GM12864 (cell line): ENCODE measurements at places on chromosomes 13 and 19.

- DNase-seq: no peak
Observed at GRCh38 chr13:97141097-97141496, 81.0 kb upstream of the MBNL2 start.

GRCh38 chr13:101398191-101398590 lies 18.1 kb downstream of the NALCN start:
- no peak for DNase-seq

- DNase-seq: no peak
Observed at GRCh38 chr13:111938741-111939665, 127.9 kb upstream of the SOX1 start.

DNA sequence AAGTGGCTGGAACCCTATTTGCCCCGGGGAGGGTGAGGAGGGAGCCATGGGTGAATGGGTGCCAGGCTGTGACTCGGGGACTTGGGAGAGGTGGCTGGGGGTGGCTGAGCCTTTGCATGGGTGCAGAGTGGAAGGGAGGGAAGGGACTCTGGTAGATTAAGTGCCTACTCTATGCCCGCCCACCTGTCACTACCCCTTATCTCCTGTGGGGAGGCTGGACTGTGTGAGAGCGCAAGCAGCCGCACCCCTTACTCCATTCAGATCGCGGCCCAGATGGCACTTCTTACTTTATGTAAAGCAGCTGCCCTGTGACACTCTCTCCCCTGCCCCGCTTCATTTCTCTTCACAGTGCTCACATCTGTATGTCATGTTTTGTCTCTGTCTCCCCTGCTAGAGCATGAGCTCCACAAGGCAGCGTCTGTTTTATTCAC lies 2.9 kb downstream of the KASH5 start:
- DNase-seq: no peak

DNA sequence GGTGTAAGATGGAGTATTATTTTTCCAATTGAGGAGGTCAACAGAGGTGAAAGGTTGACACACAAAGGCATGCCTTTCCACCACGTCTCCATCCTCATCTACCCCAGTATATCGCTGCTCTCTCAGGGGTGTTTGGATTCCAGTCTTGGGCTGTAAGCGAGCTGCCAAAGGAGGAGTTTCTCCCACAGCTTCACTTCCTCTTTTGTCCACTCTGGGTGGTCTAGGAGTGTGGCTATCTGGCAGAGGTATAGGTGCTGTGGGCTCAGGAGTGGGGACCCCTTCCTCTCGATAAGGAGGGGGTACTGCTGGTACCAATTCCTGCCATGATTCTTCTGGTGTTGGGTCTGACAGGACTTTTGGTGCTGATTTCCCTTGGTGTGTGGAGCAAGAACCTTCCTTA lies 39.4 kb downstream of the ZNF846 start:
- no peak for DNase-seq

DNA sequence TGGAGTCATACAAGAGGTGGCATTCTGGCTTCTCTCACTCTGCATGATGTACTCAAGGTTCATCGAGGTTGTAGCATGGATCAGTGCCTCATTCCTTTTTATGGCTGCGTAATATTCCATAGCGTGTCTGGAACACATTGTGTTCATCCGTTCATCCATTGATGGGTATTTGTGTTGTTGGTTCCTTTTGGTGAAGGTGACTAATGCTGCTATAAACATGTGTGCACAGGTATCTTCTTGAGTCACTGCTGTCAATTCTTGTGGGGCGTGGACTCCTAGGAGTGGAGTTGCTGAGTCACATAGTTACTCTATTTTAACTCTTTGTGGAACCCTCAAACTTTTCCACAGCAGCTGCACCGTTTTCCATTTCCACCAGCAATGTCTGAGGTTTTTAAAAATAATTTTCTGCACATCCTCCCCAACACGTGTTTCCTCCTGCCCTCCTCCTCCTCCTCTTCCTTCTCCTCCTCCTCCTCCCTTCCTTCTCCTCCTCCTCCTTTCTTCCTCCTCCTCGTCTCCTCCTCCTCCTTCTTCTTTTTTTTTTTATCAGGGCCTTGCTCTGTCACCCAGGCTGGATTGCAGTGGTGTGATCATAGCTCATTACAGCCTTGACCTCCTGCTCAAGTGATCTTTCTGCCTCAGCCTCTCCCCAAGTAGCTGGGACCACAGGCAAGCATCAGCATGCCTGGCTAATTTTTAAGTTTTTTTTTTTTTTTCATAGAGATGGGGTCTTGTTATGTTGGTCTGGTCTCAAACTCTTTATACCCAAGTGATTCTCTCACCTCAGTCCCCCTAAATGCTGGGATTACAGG lies 2.0 kb upstream of the TMEM221 start:
- peak; percentile 41 for DNase-seq

DNA sequence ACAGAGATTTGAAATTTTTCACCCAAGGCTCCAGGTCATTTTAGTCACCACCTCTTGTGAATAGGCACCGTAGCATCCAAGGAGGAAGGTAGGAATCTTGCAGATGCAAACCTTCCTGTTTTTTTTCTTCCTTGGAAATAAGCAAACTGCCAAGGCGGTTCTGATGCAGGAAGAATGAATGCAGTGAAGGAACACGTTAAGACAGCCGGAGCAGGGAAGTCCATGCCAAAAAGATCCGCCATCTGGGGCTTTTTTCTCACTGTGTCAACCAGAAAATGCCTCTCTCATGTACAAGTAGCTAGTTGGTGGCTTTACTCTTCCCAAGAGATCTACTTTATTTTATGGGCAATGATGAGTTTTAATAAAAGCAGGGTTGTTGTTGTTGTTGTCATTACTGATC lies 142.4 kb downstream of the ZIC5 start:
- no peak for DNase-seq

GRCh38 chr19:35822579-35822978 lies 9.9 kb upstream of the PRODH2 start:
- DNase-seq: no peak

- no peak for DNase-seq
Observed at GRCh38 chr19:10797078-10797477, 38.9 kb downstream of the TMED1 start.

DNA sequence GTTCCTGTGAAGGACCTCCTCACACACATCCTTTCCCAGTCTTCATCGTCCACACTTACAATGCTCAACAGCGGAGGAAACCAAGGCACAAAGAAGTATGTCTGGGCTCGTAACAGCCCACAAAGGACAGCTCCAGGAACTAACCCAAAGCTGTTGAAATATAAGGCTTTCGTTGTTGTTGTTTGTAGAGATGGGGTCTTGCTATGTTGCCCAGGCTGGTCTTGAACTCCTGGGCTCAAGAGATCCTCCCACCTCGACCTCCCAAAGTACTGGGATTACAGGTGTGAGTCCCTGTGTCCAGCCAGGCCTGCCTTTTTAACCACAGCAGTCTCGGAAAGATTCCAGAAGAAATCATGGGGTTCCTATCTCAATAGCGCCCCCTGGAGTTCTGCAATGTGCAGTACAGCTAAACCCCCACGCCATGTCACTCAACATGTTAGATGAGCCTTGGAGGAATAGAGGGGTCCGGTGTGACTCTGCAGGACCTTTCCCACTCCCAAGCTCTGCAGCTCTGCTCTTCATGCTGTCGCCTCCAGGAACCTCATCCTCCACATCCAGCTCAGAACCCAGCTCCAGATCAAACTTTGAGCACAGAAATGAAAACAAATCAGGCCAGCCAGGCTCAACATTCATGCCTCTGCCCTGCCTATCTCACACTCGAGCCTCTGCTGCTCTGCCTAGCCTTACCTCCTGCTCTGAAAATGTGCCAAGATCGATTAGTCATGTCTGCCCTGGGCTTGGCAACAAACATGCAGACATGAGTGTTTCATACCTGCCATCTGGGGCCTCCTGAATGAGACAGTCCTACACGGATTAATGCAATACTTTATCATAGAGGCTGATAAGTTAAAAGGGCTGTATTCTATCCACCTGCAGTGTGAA lies 7.5 kb downstream of the PLA2G4C start:
- no peak for DNase-seq

GRCh38 chr13:58043971-58044370 lies 412.4 kb downstream of the PCDH17 start:
- DNase-seq: no peak

DNA sequence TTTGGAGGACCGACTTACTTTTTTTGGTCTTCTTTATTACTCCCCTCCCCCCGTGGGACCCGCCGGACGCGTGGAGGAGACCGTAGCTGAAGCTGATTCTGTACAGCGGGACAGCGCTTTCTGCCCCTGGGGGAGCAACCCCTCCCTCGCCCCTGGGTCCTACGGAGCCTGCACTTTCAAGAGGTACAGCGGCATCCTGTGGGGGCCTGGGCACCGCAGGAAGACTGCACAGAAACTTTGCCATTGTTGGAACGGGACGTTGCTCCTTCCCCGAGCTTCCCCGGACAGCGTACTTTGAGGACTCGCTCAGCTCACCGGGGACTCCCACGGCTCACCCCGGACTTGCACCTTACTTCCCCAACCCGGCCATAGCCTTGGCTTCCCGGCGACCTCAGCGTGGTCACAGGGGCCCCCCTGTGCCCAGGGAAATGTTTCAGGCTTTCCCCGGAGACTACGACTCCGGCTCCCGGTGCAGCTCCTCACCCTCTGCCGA lies 409 bp downstream of the FOSB start:
- no peak for DNase-seq

DNA sequence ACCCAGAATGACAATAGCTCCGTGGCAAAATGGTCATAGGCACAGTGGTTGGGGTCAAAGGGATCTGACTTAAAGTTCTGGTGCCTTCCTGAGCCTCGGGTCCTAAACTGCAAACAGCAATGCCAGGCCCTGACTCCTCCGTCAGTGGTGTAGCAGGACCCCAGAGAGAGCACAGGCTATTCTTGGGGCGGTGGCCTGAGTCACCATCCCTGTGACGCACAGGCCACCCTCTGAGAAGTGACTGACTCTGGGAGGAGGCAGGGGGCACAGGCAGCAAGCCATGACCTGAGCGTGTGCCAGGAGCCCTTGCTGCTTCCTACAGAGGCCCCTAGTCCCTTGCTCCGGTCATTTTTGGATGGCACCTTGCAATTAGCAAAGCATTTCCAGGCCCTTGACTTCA lies 18.7 kb downstream of the PLVAP start:
- DNase-seq: no peak

DNA sequence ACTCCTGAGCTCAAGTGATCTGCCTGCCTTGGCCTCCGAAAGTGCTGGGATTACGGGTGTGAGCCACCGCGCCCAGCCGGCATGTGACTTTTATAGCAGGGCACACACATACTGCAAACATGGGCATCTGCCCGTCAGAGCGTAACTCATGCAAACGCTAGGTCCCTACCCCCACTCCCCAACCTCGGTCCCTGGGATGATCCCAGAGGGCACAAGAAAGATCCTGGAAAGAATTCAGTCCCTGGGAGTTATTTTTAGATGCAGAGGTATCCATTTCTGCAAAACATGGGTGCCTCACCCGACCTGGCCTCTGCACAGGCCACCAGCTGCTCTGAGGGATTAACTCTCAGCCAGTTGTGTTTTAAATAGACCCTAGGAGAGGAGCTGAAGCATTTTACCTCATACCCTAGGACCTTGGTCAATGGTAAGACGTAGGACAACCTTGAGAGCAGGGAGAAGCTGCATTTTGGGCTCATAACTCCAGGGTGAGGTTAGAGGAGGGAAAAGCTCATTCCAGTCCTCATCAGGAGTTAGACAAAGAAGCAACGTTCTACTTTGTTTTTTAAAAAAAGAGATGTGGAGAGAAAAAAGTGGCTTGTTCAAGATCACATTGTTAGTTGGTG lies 10.8 kb downstream of the TMEM38A start:
- DNase-seq: no peak

DNA sequence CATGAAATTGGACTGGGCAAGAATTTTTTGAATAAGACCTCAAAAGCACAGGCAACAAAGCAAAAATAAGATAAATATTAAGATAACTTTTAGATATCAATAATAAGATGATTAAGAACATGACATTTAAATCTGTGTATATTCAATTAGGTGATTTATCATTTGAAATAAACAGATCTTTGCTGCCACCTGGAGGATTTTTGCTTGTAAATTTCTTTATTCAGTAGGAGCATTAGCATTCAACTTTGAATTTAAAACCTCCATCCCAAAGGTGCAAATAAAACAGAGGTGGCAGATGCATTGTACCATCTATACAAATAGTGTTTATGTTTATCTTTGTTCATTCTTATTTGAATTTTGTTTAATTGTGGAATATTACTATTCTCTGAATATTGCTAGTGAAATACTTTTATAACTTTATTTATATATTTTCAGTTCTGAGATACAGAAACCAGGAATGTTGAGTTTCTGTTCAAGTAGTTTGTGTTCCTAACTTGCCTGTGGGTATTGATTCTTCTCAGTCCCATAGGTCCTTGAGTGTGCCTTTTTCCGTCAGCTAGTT lies 20.9 kb downstream of the COG6 start:
- no peak for DNase-seq

DNA sequence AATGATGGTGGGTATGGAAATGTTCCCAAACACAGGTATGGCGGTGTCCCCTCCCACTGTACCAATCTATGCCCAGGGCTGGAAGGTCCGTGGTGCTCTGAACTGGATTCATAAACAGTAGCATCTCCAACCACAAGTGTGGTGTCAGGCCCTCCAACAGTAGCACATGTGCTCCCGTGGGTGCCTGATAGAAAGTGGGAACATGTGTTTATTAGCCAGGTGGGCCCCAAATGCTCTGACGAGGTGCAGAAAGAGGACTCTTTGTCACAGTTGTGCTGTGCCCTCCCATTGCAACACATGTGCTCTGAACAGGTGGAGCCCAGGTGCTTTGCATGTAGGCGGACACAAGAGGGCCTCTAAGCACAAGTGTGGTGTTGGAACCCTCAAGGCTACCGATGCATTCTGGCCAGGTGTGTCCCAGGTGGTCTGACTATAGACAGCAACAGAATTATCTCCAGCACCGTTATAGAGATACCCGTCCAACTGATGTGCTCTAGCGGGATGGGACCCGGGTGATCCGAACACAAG lies 75.4 kb upstream of the ZNF30 start:
- DNase-seq: no peak

DNA sequence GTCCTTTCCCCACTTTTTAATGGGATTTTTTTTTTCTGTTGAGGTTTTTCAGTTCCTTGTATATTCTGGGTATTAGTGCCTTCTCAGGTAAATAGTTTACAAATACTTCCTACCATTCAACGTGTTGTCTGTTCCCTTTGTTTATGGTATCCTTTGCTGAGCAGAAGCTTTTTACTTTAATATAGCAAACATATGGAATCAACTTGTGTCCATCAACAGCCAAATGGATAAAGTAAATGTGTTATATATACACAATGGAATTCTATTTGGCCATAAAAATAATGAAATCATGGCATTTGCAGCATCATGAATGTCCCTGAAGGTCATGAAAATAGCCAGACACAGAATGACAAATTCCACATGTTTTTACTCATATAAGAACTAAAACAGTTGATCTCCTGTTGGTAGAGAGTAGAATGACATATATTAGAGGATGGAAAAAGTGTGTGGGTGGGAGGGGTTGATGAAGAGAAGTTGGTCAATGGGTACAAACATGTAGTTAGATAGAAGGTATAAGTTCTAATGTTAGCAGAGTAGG lies 500.8 kb downstream of the SLITRK6 start:
- DNase-seq: no peak
